ENCODE measurements at places on chromosomes 12 and 14. TPM values are rescaled to one million over a fixed set of nuclear protein-coding genes. Genes with fewer than 3 reads are reported as not detected.

KRT6C gene
- total RNA-seq, result not detected

SRRM4 gene
- 0.14 TPM for total RNA-seq

HSPA2 gene
- total RNA-seq, result 87.5 TPM

FOXG1 gene
- not detected for total RNA-seq

UNC79 gene
- total RNA-seq, result 1.1 TPM

BATF gene
- 5.0 TPM for total RNA-seq

SLCO1A2 gene
- total RNA-seq, result not detected

PIK3C2G gene
- total RNA-seq, result 0.71 TPM

SELPLG gene
- total RNA-seq, result 8.6 TPM

PLEKHH1 gene
- 2.1 TPM for total RNA-seq

- DNase-seq, result peak; percentile 79
- H3K27me3 ChIP-seq, result no peaks in the 10 kb centered on the region
- H3K36me3 ChIP-seq, result no peaks in the 10 kb centered on the region
- H3K4me3 ChIP-seq, result peak overlapping the region; percentile 95
- peak overlapping the region; percentile 99 for H3K27ac ChIP-seq
- H3K4me1 ChIP-seq, result peaks cover 16% of the 10 kb centered on the region
These were observed 51.4 kb downstream of the A2M start for GRCh38 chr12:9064201-9064814.

DNA sequence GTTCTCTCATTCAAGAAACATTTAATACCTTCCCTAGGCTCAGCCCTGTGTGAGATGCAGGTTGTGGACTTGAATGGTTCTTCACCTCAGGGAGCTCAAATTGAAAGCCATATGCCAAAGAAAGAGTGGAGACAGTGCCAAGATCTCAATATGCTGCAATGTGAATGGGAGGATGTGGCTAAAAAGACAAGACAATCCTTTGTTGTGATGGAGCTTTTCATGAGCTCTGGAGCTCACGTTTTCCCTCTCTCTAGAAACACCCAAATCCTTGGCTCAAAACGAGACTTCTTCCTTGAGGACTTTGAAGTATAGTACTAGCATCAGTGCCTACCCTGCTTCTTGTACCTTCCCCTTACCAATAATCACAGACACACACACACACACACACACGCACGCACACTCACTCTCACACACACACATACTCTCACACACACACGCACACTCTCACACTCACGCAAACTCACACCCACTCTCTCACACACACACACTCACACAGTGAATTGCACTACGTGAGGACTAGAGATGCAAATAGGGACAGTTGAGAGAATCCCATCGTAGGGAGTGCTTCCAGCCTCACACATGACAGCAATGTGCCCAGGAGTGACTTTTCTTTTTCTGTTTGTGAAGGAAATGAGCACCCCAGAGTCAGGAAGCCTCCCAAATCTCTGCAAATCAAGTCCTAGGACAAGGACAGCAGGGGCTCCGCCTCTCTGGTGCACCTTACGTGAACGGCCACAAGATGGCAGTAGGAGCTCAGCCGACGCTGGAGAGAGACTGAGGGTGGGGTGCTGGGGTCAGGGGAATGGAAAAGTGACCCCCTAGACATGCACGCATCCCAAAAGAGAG lies 231.4 kb downstream of the PCNX1 start:
- no peak for DNase-seq
- no peak overlapping the region for H3K4me3 ChIP-seq
- H3K36me3 ChIP-seq, result no peaks in the 10 kb centered on the region
- H3K27me3 ChIP-seq, result no peaks in the 10 kb centered on the region
- no peak overlapping the region for H3K27ac ChIP-seq

DNA sequence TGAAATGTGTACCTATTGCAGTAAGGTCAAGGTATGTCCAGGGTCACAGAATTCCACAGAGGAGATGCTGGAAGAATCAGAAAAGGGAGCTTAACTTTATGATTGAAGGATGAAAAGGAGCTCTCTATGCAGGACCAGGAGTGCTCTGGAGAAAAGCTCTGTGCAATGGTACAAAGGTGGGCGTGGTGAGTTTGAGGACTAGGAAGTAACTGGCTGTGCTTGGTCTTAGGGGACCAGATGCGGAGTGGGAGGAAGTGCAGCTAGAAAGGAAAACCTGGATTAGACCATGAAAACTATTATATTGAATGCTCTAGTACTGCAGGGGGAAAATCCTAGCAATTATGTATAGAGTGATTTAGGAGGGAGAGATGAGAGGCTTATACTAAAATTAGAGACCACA lies 56.8 kb downstream of the BTG1 start:
- no peaks in the 10 kb centered on the region for H3K36me3 ChIP-seq
- DNase-seq, result no peak
- no peak overlapping the region for H3K4me3 ChIP-seq
- no peaks in the 10 kb centered on the region for H3K4me1 ChIP-seq
- H3K27ac ChIP-seq, result no peak overlapping the region
- no peaks in the 10 kb centered on the region for H3K27me3 ChIP-seq

GRCh38 chr14:72479461-72479931 lies 414.4 kb downstream of the DPF3 start:
- no peaks in the 10 kb centered on the region for H3K36me3 ChIP-seq
- H3K4me3 ChIP-seq, result no peak overlapping the region
- no peak for DNase-seq
- H3K27ac ChIP-seq, result no peak overlapping the region
- H3K27me3 ChIP-seq, result no peaks in the 10 kb centered on the region
- no peaks in the 10 kb centered on the region for H3K4me1 ChIP-seq

GRCh38 chr12:43884683-43885410 lies 49.0 kb downstream of the TMEM117 start:
- peak overlapping the region; percentile 15 for H3K4me3 ChIP-seq
- H3K27me3 ChIP-seq, result no peaks in the 10 kb centered on the region
- H3K36me3 ChIP-seq, result no peaks in the 10 kb centered on the region
- peaks cover 34% of the 10 kb centered on the region for H3K4me1 ChIP-seq

DNA sequence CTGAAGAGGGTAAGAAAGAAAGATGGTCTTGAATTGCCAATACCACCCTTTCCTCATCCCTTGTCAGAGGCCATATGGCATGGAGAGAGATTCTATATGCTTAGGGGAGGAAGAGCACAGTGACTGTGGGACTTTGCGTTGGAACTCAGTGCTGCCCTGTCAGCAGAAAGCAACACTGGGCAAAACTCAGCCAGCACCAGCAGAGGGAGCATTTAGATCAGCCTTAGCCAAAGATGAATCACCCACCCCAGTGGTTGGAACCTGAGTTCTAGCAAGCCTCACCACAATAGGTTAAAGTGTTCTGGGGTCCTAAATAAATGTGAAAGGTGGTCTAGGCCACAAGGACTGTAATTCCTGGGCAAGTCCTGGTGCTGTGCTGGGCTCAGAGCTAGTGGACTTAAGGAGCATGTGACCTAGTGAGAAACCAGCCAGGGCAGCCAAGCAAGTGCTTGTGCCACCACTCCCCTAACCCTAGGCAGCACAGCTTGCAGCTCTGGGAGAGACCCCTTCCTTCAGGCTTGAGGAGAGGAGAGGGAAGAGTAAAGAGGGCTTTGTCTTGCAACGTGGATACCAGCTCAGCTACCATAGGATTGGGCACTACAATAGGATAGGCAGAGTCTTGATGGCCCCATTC lies 11.4 kb upstream of the BCAT1 start:
- DNase-seq, result no peak
- H3K36me3 ChIP-seq, result no peaks in the 10 kb centered on the region
- no peak overlapping the region for H3K27ac ChIP-seq

DNA sequence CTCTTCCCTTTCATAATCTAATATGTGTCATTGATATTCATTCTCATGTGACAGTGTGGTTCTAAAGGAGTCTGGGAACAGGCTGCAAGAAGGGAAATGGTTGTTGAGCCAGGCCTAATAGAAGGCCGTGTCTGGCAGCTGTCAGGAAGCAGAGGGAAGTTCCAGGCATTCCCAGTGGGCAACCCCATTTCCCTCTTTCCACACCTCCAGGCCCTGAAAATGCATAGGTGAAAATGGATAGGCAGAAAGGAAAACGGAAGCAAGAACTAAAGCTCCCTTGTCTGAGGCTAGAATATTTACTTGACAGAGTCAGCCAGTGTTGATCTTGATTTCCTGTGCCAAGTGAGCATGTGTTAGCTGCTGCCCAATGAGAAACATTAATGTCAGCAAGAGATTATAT lies 97.7 kb downstream of the PPM1A start:
- no peak overlapping the region for H3K4me3 ChIP-seq
- H3K27ac ChIP-seq, result no peak overlapping the region
- no peaks in the 10 kb centered on the region for H3K27me3 ChIP-seq
- H3K36me3 ChIP-seq, result no peaks in the 10 kb centered on the region
- H3K4me1 ChIP-seq, result peaks cover 6% of the 10 kb centered on the region
- no peak for DNase-seq

- DNase-seq, result no peak
- no peaks in the 10 kb centered on the region for H3K27me3 ChIP-seq
- H3K4me1 ChIP-seq, result no peaks in the 10 kb centered on the region
- H3K36me3 ChIP-seq, result no peaks in the 10 kb centered on the region
- no peak overlapping the region for H3K27ac ChIP-seq
These were observed 36.0 kb downstream of the TMBIM6 start for GRCh38 chr12:49777341-49777740.

DNA sequence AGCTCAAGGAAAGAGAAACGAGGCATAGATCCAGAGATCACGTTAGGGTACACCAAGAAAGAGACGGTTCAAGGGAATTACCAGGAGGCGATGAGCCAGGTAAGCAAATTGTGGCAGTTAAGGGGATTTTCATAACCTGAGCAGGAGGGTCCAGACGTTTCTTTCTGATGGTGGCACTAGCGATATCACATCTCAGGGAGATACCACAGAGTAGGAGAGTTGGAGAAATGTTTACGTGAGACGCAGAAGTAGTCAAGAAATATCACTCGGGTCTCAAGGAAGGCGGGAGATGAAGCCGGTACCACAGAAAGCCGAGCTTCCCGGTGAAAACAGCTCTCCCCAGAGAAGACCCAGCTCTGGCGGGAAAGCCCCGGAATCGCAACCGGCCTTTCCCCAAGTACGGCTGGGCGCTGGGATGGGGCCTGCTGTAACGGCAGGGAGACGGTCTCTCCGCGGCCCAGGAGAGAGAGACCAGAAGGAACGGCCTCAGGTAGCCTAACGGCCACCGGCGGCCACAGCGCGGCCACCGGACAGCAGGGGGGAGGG lies 485 bp downstream of the SENP1 start:
- peaks cover 18% of the 10 kb centered on the region for H3K4me1 ChIP-seq
- H3K27me3 ChIP-seq, result no peaks in the 10 kb centered on the region
- no peak for DNase-seq
- H3K4me3 ChIP-seq, result peak overlapping the region; percentile 85
- no peaks in the 10 kb centered on the region for H3K36me3 ChIP-seq

GRCh38 chr12:4862809-4863208 lies 46.9 kb upstream of the KCNA1 start:
- no peak overlapping the region for H3K27ac ChIP-seq
- DNase-seq, result no peak
- H3K4me1 ChIP-seq, result peaks cover 59% of the 10 kb centered on the region
- no peaks in the 10 kb centered on the region for H3K36me3 ChIP-seq

DNA sequence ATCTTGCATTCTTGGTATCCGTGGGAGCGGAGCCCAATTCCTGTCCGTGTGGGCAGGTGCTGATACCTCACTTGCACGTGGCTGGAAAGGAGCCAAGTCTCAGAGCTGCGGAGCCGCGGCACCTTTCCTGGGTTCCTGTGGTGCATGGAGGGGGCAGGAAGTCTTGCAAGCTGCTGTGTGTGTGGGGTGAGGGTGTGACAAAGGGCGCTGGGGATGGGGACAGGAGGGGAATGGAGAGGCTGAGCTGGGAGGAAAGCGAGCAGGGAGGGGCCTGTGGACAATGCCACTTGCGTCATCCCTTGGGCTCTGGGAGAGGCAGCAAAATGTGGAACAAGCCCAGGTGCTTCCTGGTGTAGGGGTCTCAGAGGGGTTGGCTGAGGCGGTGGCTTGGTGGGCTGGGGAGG lies 86.7 kb downstream of the CALM1 start:
- no peaks in the 10 kb centered on the region for H3K36me3 ChIP-seq
- no peaks in the 10 kb centered on the region for H3K4me1 ChIP-seq
- DNase-seq, result no peak
- H3K27me3 ChIP-seq, result no peaks in the 10 kb centered on the region
- H3K27ac ChIP-seq, result no peak overlapping the region

- peaks cover 59% of the 10 kb centered on the region for H3K27me3 ChIP-seq
- peak overlapping the region; percentile 71 for H3K27ac ChIP-seq
- peak overlapping the region; percentile 85 for H3K4me3 ChIP-seq
- DNase-seq, result no peak
These were observed 844 bp downstream of the DPF3 start for GRCh38 chr14:72892879-72893635.

- no peak overlapping the region for H3K4me3 ChIP-seq
- H3K4me1 ChIP-seq, result no peaks in the 10 kb centered on the region
- DNase-seq, result peak; percentile 49
- no peak overlapping the region for H3K27ac ChIP-seq
- no peaks in the 10 kb centered on the region for H3K27me3 ChIP-seq
These were observed 7.2 kb upstream of the C1R start for GRCh38 chr12:7099290-7099996.

GRCh38 chr14:86858031-86858430 lies 1135.0 kb downstream of the GALC start:
- no peak overlapping the region for H3K27ac ChIP-seq
- no peak for DNase-seq
- H3K27me3 ChIP-seq, result no peaks in the 10 kb centered on the region
- H3K4me1 ChIP-seq, result no peaks in the 10 kb centered on the region
- H3K36me3 ChIP-seq, result no peaks in the 10 kb centered on the region
- H3K4me3 ChIP-seq, result no peak overlapping the region

- no peak overlapping the region for H3K4me3 ChIP-seq
- no peak overlapping the region for H3K27ac ChIP-seq
- no peaks in the 10 kb centered on the region for H3K36me3 ChIP-seq
- no peaks in the 10 kb centered on the region for H3K27me3 ChIP-seq
These were observed 153.4 kb downstream of the TMEM132D start for GRCh38 chr12:129750421-129750820.

DNA sequence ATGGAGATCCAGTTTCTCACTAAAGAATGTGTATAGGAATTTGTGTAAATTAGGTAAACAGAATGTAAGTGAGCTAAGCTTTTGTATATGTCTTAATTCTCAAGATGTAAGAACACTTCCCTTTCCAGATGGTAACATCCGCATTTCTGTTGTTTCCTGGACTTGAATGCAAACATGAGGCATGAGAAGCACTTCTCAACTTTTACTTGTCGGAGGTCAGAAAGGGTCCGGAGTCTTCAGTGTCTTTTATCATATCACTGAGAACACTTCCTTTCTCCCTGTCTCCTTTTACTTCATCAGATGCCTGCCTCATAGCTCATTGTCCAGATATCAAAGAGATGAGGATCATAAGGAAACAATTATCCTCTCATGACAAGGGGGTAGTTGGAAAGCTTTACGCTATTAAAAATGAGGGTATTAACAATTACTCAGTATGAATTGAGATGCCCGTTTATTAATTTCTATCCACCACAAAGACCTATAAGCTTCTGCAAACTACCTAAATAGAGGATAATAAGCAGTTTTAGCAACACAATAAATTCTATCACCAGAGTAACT lies 214.1 kb upstream of the FLRT2 start:
- H3K4me1 ChIP-seq, result no peaks in the 10 kb centered on the region
- no peak overlapping the region for H3K4me3 ChIP-seq
- H3K36me3 ChIP-seq, result no peaks in the 10 kb centered on the region
- H3K27ac ChIP-seq, result no peak overlapping the region

Data from sigmoid colon (tissue), 7 donors.